Left renal cortex interstitium (tissue), 4 donors: ENCODE measurements at places on chromosomes 3 and 15. TPM values are rescaled to one million over a fixed set of nuclear protein-coding genes. Genes with fewer than 3 reads are reported as not detected.

DNA sequence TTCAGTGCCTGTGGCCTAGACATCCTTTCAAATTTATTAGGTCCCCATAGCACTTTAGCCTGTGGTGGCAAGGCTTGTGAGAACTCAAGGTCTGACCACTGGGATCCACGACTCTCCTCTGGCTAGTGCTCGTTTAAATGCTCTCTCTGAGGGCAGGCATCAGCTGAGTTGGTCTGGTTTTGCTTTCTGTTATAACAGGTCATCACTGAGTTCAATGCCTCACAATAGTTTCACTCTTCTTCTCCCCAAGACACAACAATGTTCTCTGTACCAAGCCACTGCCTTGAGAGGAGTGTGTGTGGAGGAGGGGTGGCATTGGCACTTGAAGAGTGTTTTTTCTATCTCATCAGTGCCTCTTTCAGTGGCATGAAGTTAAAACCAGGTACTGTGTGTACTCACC, 7.6 kb downstream of the OR5K4 start:
- no peak for DNase-seq

DNA sequence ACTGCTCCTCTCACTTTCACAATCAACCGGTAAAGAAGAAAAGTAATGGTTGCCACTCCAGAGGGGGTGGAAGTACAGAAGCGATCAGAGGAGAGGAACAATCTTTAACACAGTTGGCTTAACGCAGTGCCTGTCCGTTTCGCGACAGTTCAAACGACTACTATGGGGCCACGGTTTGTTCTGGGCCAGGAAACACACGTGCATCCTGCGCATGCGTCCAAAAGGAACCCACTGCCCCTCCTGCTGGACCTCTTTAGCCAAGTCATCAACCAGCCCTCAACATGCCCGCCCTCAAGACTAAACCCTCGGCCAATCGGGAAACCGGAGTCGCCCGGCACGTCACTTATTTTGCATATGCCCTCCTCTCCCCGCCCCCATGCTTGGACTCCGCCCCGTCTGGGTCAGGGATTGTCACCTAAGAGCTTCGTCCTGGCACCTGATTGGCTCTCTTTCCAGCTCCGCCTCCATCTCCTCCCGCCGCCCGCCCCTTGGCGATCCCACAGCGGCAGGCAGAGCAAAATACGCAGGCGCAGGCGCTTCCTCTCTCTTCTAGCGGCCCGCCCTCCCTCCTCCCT, 345 bp upstream of the CDV3 start:
- DNase-seq: peak; percentile 100

- no peak for DNase-seq
These were observed 24.3 kb upstream of the IMPDH2 start for GRCh38 chr3:49053543-49053942.

GRCh38 chr15:39248204-39248603, 332.7 kb upstream of the THBS1 start:
- DNase-seq: no peak

DNA sequence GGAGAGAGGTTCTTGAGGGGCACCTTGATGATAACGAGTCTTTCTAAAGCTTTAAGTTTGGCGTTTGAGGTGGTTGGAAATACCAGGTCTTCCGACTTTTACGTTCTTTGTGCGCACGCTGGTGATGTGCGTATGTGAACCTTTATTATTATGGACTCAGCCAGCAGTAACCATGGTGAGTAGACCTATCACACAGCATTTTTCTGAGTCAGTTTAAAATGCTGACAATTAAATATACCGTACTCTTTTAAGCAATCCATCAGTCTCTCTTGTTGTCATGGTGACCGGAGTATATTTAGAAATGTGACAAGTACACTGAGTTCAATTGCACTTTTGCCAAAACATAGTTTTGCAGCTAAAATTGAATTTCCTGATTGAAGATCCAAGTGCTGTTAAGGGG, 172.2 kb downstream of the LPP start:
- no peak for DNase-seq

DNA sequence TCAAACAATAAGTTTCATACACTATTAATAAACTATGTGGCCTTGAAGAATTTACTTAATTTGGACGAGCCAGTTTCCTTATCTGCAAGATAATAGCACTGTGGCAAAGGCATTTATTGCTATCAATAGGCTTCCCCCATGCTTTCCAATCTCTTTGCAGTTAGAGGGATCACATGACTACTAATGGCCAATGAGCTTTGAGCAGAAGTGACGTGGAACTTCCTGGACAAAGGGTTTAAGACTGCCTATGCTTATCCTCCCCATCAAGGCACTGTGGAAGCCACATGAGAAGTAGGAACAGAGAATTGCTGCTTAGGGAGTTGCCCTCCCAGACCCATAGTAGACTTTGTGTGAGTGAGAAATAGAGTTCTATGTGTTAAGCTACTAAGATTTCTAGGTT, 16.7 kb upstream of the ZMAT3 start:
- DNase-seq: no peak

- DNase-seq: no peak
These were observed 94.0 kb downstream of the CYP19A1 start for GRCh38 chr15:51244423-51244869.

DNA sequence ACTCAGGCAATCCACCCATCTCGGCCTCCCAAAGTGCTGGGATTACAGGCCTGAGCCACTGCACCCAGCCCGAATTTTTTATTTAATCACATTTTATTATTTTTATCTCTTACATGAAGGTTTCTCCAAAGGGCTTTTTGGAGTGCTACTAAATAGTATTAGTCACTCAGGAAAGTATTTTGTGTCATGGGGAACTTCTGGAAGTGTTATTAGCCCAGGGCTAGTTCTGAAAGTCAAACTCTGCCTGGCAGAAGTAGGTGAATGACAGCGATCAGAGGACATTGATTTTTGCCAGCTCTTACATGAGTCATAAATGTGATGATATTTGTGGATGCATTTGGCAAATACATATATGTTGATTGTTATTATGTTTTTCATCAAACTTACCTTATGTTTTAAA, 48.7 kb downstream of the ZPLD1 start:
- no peak for DNase-seq

GRCh38 chr3:136194409-136195257, 1.5 kb downstream of the MSL2 start:
- peak; percentile 63 for DNase-seq

DNA sequence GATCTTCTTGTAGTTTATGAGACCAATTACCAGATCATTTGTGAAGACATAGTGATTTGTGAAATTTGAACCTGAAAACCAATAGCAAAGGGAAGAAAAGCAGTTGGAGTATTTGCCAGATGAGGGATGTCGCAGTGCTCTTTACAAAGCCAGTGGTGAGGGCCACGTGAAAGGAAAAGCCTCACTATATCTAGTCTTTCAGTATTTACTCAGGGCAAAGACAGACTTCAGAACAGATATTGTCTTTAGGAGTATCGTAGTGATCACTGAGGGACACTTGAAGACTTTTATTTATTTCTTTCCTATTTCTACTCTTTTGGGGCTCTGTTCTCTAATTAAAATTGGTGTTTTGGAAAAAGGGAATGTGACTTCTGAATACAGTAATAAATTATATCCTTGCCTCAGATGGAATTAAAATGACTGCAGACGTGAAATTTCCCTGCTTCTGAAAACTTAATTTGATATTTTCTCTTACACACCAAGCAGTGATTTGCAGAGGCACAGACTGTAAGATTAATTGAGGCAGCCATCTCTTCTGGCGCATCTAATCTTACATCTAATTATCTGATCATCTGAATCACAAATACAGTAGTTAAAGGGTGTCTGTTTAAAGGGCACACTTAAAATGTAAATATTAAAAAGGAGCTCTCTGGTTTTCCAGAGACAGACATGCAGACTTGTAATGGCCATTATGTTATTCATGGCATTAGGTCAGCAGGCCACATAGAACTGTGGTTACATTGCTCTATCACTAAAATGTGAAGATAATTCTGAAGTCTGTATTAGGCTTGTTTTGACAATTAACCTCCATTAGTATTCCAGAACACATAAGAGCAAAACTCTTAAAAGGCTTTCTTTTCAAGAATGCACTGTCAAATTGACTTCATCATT, 193.0 kb upstream of the GOLIM4 start:
- no peak for DNase-seq

GRCh38 chr15:90561344-90562244, 31.9 kb downstream of the CRTC3 start:
- no peak for DNase-seq

GRCh38 chr3:171175741-171176234, 149.3 kb upstream of the SLC2A2 start:
- no peak for DNase-seq

DNA sequence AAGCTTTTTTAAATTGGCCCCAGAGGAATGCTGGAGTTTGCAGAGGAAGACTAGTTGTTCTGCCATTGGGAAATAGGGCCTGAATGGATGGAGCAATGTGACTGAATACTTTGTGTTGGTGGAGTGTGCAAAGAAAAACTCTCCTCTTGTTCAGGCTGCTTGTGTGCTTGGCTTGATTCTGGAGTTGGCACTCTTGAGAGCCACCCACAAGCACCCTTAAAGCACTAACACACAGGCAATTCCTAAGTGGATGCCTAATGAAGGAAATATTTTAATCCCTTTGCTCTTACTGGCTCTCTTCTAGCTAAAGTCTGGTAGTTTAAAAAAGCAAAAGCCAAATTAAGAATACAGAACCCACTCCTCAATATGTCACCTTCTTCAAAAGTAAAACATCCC, 304.4 kb upstream of the C2CD4B start:
- no peak for DNase-seq

DNA sequence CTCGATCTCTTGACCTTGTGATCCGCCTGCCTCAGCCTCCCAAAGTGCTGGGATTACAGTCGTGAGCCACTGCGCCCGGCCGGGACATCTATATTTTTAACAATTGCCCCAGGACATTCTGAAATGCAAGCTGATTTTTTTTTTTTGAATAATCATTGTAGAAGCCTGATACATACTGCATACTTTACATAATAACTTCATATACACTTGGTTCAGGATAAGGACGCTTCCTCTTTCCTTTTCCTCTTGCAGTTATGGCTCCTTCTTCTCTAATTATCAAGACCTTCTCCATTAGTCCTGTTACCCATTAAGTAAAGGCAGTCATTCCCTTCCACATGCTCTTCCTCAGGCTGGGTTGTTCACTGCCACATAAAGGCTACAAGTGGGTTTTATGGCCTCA, 58.3 kb downstream of the SLCO3A1 start:
- DNase-seq: no peak

DNA sequence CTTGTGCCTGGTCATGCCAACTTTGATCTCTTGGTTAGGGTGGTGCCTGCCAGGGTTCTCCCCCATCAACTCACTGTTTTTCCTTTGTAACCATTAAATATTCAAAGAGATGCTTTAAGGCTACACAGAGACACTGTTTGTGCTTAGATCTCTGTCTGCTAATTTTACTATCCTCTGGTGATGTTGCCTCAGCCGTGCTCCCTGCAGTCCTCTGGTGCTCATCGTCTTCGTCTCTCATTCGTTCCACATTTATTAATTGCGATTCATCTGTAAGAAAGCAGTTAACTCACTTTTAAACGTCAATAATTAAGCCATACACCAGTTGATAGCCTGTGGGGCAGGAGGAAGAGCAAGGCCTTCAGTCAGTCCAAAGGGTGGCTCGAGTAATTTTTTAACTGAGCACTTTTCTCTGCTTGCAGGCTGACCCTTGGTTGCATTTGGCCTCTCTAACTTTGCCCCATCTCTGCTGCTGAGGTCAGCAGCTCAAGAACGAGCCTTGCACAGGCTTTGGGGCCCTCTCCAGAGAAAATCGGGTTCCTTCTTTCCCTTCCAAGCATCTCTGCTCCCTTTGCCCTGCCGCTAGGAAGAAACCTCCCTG, 62.9 kb downstream of the KLF15 start:
- DNase-seq: no peak

DNA sequence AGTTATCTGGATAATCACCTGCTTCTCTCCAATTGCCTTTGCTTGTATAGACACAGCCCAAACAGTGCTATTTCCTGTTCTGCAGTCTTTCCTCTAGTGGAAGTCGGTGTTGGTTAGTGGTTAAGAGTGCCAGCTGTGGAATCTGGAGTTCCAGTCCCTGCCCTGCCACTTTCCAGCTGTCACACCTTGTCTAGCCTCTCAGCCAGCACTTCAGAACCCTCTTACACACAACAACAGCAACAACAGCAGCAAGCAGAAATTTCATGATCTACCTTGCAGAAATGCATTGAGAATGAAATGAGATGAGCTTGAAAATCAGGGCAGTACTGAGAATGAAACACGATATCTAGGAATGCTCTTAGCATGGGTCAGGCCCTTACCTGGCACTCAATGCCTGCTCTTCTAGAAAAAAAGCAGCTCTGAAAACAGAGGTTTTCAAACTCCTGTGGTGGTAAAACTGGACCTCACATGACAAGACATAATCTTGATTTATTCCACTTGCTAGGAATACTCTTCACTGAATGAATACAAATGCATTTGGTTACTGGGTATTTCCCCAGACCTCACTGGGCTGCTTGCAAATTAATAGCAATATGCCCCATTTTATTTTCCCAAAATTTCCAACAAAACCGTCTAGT, 3.3 kb upstream of the WNT5A start:
- no peak for DNase-seq

- no peak for DNase-seq
These were observed 13.7 kb downstream of the TM4SF18 start for GRCh38 chr3:149319750-149320149.

DNA sequence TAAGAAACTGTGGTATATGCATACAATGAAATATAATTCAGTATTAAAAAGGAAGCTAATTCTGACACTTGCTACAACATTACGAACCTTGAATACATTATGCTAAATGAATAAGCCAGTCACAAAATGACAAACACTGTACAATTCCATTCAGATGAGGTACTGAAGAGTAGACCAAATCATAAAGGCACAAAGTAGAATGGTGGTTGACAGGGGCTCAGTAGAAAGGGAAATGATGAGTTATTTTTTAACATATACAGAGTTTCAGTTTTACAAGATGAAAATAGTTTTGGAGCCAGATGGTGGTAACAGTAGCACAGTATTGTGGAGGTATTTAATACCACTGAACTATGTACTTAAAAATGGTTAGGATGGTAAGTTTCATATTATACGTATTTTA, 254.6 kb upstream of the RBMS3 start:
- no peak for DNase-seq

- DNase-seq: no peak
These were observed 61.1 kb upstream of the ACAN start for GRCh38 chr15:88742161-88742560.

- DNase-seq: no peak
These were observed 2.3 kb upstream of the CTDSPL start for GRCh38 chr3:37859354-37859753.

SCG3 gene
- 0.28 TPM for polyA plus RNA-seq

LRTM1 gene
- not detected for polyA plus RNA-seq

RBP2 gene
- 0.44 TPM for polyA plus RNA-seq

ITGA11 gene
- 2.6 TPM for polyA plus RNA-seq

SENP5 gene
- polyA plus RNA-seq: 37.8 TPM
